Spleen (tissue), 13 donors: ENCODE measurements at places on chromosomes 12 and 14. TPM values are rescaled to one million over a fixed set of nuclear protein-coding genes. Genes with fewer than 3 reads are reported as not detected.
A peak's percentile ranks its signal among the peaks of the same experiment; 100 is the strongest.

GRCh38 chr12:15829255-15829654, 40.1 kb upstream of the EPS8 start:
- H3K4me3 ChIP-seq = no peak overlapping the region
- DNase-seq = no peak
- H3K4me1 ChIP-seq = no peaks in the 10 kb centered on the region
- H3K27ac ChIP-seq = no peak overlapping the region

DNA sequence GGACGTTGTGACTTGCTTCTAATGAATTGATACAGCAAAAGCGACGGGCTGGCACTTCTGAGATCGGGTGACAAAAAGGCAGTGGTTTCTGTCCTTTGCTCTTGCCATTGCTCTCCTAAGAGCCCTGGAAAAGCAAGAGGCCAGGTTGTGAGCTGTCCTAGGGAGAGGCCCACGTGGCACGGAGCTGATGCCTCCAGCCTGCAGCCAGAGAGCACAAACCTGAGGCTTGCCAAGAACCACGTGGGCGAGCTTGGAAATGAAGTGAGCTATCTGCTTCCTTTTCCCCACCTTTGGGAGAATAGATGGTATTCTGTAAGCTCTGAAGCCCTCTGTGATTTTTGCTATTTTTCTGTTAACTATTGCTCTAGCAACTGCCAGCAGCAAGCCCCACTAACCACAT, 26.4 kb upstream of the NOS1 start:
- no peaks in the 10 kb centered on the region for H3K36me3 ChIP-seq
- no peak overlapping the region for H3K4me3 ChIP-seq
- H3K27me3 ChIP-seq = no peaks in the 10 kb centered on the region
- DNase-seq = no peak

DNA sequence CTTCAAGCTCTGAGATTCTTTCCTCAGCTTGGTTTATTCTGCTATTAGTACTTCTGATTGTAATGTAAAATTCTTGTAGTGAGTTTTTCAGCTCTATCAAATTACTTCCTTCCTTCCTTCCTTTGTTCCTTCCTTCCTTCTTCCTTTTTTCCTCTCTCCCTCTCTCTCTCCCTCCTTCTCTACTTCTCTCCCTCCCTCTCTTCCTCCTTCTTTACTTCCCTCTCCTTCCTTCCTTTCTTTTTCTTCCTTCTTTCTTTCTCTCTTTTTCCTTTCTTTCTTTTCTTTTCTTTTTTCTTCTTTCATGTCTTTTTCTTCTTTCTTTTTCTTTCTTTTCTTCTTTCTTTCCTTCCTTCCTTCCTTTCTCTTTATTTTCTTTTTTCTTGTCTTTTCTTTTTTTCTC, 565.2 kb upstream of the STXBP6 start:
- H3K4me1 ChIP-seq = no peaks in the 10 kb centered on the region
- no peak overlapping the region for H3K27ac ChIP-seq
- no peak overlapping the region for H3K4me3 ChIP-seq
- H3K27me3 ChIP-seq = no peaks in the 10 kb centered on the region
- no peaks in the 10 kb centered on the region for H3K36me3 ChIP-seq

Gene RTL1
- polyA plus RNA-seq = not detected

DNA sequence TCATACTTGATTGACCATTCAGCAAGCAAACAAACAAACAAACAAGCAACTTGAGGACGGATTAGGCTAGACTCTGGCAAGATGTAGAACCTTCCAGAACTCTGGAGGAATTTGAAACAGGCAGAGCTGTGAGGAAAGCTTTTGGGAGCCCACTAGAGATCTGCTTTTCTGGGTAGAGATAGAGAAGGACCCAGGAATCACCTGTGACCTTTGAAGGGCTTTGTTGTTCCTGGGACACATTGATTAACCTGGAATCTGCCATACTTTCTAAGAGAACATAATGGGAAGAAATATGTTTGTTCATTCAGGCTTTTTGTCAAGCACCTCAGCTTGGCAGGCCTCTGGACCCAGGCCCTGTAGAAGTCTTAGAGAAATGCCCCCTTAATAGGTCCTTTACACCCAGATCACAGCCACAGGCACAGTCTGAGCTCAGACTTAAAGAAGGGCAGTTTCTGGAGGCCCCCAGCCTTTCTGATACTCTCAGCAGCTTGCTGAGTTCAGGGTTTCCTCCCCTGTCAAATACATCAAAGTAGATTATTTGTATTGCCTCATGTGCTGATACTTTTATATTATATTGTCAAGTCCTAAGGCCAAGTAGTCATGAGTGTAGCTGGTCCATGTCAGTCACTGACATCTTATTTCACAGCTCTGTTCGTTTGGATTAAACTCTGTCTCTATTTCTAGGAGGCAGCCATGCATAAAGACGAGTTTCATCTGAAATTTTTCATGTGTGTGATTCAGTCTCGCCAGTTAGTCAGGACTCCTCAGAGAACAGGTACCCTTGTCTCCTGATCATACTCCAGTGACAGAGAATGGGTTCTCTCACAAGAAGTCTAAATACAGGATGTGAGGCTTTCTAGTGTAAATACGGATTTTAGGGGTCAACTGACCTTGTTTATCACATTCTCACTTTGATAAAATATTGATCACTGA, 1.1 kb upstream of the SENP1 start:
- peak overlapping the region; percentile 97 for H3K27ac ChIP-seq
- DNase-seq = no peak
- peaks cover 42% of the 10 kb centered on the region for H3K4me1 ChIP-seq
- peak overlapping the region; percentile 83 for H3K4me3 ChIP-seq

GRCh38 chr12:80936642-80937390, 918 bp downstream of the LIN7A start:
- peaks cover 4% of the 10 kb centered on the region for H3K4me1 ChIP-seq
- H3K27me3 ChIP-seq = peaks cover 22% of the 10 kb centered on the region
- DNase-seq = peak; percentile 88
- no peaks in the 10 kb centered on the region for H3K36me3 ChIP-seq
- H3K27ac ChIP-seq = peak overlapping the region; percentile 86
